Occipital lobe (tissue), 3 donors: ENCODE measurements at places on chromosomes 2 and 18. TPM values are rescaled to one million over a fixed set of nuclear protein-coding genes. Genes with fewer than 3 reads are reported as not detected.

TCF23 gene
- not detected for total RNA-seq

ATP6V1B1 gene
- total RNA-seq, result not detected

DNA sequence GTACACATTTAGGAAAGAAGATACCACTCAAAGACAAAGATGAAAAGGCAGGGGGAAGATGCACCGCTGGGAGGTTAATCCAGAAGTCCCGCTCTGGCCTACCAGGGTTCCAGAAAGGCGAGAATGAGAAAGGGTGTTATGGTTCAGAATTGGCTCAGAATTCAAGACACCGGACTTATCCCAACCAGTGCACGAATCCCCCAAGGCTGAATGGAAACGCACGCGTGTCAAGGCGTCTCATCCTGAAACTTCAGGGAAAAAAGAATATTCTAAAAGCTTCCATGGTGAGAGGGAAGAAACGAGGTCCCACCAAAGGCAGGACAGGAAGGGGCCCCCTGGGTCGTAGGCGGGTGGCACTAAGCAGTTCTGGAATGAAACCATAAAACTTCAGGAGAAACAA, 71.9 kb downstream of the SLC66A2 start:
- no peak for DNase-seq

DNA sequence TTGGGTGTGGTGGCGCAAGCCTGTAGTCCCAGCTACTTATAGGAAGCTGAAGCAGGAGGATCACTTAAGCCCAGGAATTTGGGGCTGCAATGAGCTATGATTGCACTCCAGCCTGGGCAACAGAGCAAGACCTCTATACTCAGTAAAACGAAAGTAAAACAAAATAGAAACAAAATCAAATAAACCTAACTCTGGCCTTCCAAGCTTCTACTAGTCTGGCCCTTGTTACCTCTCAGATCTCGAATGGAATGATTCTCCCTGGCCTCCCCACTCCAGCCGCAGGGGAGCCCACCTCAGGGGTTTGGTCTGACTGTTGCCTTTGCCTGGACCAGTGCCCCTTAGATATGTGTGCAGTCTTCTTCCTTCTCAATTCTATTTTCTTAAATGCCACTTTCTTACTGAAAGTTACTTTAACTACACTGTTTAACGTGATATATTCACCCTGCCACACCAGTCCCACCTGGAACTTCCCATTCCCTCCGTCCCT, 160.0 kb upstream of the GCFC2 start:
- DNase-seq, result no peak

DNA sequence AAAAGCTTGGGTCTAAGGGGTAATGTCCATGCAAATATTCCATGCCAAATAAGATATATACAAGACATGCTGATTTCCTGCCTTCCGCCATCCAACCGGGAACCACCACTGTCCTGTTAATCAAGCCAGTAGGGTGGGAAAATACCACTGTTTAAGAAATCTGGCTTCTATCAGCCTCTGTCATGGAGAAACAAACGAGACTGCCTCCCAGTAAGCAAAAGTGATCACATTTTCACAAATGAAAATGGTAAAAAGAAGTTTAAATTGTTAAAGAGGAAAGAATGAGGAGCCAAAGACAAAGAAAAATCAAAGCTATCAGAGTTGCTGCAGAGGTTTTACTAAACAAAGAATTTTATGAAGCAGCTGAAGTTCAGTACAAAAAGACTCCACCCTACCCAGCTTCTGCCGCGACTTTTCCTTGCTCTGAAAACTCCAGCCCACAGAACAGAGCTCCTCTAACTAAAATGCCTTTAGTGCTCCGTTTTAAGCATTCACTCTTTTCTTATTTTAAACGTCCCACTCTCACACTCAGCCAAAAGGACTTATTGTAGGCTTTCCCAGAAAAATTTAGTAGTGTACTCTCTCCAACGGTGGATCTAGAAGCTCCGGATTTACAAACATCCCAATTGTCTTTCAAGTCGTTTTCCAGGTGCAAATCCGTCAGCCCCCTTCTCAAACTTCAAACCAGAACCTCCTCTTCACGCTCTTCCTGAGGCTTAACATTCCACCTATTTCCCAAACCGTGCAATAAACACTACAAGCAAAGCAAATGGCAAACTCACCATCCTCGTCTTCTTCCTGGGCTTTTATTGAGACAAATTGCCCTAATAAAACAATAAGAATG, 613 bp downstream of the COL5A2 start:
- no peak for DNase-seq

GRCh38 chr2:133823226-133823550, 254.9 kb upstream of the NCKAP5 start:
- no peak for DNase-seq

DNA sequence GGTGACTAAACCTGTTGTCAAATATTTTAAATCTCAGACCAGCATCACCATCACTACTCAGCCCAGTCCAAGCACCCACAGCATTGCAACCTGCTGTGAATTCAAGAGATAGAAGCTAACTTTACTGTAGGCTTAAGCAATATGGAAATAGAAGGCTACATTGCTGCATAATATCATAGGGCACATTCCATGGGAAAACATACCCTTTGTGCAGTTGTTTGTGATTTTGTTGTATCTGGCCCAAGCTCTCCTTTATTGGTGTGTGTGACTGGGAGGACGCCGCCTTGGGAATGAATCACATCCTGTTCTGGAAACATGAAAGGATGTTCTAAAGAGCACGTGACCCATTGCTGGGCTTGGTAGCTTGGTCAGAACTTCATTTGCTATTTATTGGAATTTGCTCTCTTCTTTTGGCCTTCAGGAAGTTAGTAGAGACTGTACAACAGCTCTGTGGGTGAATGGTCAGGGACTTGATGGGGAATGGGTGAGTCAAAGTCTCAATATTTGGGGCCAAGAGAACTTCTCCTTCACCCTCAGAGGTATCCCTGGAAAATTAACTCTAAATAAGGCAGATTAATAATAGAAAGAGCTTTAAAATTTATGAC, 106.8 kb upstream of the SERPINE2 start:
- DNase-seq, result no peak
